ENCODE measurements at places on chromosomes 3 and 15. TPM values are rescaled to one million over a fixed set of nuclear protein-coding genes. Genes with fewer than 3 reads are reported as not detected.

WNT7A gene
- under 0.01 TPM for total RNA-seq

MTMR10 gene
- total RNA-seq, result 22.3 TPM

DNA sequence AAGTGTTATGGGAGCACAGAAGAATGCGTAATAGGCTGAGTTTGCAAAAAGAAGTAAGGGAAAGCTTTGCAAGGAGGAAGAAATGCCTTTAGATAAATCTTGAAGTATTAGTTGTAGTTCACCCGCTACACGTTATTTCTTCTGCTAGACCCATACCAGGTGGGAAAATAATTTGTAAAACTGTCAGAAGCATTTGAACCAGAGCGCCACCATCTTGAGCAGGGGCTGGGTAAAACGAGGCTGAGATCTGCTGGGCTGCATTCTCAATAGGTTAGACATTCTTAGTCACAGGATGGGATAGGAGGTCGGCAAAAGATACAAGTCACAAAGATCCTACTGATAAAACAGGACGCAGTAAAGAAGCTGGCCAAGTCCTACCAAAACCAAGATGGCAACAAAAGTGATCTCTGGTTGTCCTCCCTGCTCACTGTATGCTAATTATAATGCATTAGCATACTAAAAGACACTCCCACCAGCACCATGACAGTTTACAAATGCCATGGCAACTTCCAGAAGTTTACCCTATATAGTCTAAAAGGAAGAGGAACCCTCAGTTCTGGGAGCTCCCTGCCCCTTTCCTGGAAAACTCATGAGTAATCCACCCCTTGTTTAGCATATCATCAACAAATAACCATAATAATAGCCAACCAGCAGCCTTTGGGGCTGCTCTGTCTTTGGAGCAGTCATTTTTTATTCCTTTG is 50.0 kb upstream of the ZNF280D start:
- H3K27me3 ChIP-seq, result no peaks in the 10 kb centered on the region
- H3K27ac ChIP-seq, result no peak overlapping the region
- DNase-seq, result no peak
- H3K4me1 ChIP-seq, result no peaks in the 10 kb centered on the region

- DNase-seq, result no peak
- no peaks in the 10 kb centered on the region for H3K36me3 ChIP-seq
- no peaks in the 10 kb centered on the region for H3K4me1 ChIP-seq
- no peak overlapping the region for H3K27ac ChIP-seq
Observed at GRCh38 chr15:101038327-101039003, 119.3 kb downstream of the LRRK1 start.

DNA sequence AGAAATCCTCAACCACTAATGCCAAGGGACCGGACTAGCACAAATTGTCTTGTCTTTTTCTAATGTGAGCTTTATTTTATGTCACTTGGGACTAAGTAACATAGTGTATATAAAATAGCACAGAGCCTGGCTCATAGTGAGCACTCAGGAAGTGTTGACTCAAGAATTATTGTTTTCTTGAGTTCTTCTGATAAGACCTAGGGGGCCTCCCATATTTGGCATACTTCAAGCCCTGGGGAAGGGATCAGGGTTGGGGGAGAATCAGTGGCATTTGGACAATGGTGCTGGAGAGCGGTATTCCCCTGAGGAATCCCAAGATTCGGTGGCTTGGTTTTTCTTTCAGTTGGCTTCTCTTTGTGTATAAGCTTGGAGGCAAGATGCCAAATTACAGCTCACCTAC is 19.4 kb downstream of the ZNF80 start:
- no peak overlapping the region for H3K4me3 ChIP-seq
- DNase-seq, result no peak
- H3K27me3 ChIP-seq, result no peaks in the 10 kb centered on the region
- H3K27ac ChIP-seq, result no peak overlapping the region
- H3K4me1 ChIP-seq, result no peaks in the 10 kb centered on the region
- no peaks in the 10 kb centered on the region for H3K36me3 ChIP-seq
